Thoracic aorta (tissue), 2 donors: ENCODE measurements at places on chromosomes 7 and 10.

GRCh38 chr10:79390551-79391229, 43.4 kb downstream of the PPIF start:
- peak; percentile 1 for DNase-seq

- no peak for DNase-seq
Measured at GRCh38 chr7:149181450-149181790, 13.9 kb upstream of the ZNF282 start.

DNA sequence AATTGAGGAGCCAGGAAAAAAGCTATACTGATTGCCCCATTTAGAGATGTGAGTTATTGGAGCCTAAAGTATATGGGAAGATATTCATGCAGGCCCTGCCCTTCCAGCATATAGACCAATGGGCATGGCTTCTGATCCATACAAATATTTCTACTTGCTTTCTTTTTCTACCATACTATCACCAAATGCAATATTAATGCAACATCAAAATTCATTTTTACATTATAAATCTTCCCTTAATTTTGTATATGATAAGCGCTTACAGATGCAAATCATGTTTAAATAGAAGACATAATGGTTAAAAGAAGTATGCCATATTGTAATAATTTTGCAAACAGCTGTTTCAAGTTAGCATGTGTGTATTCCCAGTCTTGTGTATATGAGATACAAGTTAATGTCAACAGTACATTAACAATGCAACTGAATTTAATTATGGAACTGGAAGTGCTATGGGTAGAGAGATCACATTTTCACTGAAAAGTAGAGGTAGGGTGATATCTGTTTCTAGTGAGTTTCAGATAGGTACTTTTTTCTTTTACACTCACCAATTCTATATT, 24.6 kb upstream of the WNT16 start:
- DNase-seq: no peak

DNA sequence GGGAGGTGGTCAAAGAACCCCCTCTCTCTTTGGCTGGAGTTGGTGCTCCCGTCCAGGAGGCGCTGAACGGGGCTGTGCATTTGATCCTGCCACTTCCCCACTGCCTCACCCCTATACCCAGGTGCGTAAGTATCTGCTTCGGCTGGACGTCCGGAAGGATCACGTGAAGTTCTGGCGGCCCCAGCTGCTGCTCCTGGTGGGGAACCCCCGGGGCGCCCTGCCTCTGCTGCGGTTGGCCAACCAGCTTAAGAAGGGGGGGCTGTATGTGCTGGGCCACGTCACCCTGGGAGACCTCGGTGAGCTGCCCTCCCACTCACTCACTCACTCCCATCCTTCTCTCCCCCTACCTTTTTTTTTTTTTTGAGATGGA, 5.6 kb upstream of the TRIP6 start:
- no peak for DNase-seq

GRCh38 chr10:122115874-122116273, 126.9 kb downstream of the TACC2 start:
- no peak for DNase-seq

GRCh38 chr10:82256275-82256674, 381.3 kb downstream of the NRG3 start:
- no peak for DNase-seq

DNA sequence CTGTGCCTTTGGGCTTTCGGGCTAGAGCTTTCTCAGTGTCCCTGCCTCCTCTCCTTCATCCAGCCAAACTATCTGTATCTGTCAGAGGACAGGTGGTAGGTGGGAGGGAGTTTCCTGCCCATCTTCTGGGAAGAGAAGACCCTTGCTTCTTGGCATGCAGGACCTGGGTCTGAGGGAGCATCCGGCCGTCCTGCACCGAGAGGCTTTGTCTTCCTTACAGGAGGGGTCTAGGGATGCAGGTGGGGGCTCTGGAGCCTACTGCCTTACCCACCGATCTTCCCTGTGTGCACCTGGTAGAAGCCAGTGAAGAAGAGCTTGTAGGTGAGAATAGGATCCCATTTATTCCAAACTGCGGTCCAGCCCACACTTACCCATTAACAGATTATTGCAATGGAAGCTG, 5.8 kb upstream of the KLF6 start:
- DNase-seq: no peak

- DNase-seq: no peak
Measured at GRCh38 chr10:78571286-78571685, 497.5 kb upstream of the ZMIZ1 start.

- DNase-seq: no peak
Measured at GRCh38 chr7:102916426-102916825, 3.6 kb downstream of the LRRC17 start.

GRCh38 chr7:81846398-81846797, 76.6 kb upstream of the HGF start:
- DNase-seq: no peak

GRCh38 chr10:114042895-114043531, 653 bp upstream of the ADRB1 start:
- no peak for DNase-seq

GRCh38 chr7:1695800-1696454, 25.9 kb downstream of the ELFN1 start:
- no peak for DNase-seq

DNA sequence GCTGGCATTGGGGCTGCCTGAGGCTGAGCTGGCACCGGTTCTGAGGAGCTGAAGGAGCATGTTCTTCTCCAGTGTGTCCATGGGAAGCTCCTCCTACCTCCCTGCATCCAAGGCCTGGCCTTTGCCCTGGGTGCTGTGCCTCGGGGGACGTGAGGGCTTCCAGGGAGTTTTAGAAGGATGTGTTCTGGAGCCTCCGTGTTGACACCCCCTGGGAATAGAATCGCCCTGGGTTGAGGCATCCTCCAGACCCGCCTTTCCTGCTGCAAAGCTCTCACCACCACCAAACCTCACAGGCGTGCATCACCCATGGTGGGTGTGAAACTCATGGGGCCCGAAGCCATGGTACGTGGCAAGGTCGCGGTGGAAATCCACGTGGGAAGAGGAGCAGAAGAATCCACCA, 95.4 kb downstream of the DYNC2I1 start:
- DNase-seq: no peak

GRCh38 chr7:111937163-111937562, 269.0 kb downstream of the DOCK4 start:
- no peak for DNase-seq

- DNase-seq: no peak
Measured at GRCh38 chr10:1048349-1048731, 579 bp downstream of the IDI1 start.

DNA sequence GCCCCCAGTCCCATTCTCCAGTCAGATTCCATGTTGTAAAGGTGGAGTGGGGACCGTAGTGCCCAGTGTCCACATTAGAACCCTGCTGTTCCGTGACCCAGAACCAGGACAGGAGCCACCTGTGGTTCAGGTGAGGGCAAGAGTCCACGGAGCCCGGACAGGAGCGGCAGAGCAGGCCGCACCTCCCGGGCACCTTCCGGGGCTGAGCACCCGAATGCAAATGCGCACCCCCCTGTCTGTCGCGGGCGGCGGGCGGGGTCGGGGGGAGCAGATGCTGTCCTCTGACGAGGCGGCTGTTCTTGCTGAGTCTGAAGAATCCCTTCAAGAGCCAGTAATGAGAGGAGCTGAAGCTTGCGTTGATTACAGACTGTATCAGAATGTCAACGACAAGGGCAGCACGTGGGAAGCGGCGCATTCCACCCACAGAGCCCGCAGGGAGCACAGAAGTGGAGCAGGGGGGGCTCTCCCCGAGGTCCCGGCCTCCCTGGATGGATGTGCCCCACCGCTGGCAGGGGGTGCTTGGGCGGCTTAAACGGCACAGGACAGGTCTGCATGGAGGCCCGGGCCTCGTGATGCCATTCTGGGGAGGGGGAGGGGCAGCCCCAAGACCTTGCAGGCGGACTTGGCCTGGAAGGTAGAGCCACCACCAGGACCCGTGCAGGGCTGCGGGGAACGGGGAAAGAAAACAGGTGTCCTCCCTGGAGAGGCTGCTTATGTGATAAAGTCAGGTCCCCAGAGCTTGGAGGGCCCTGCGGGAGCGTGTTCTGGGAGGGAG, 407.5 kb upstream of the RNF32 start:
- DNase-seq: no peak

DNA sequence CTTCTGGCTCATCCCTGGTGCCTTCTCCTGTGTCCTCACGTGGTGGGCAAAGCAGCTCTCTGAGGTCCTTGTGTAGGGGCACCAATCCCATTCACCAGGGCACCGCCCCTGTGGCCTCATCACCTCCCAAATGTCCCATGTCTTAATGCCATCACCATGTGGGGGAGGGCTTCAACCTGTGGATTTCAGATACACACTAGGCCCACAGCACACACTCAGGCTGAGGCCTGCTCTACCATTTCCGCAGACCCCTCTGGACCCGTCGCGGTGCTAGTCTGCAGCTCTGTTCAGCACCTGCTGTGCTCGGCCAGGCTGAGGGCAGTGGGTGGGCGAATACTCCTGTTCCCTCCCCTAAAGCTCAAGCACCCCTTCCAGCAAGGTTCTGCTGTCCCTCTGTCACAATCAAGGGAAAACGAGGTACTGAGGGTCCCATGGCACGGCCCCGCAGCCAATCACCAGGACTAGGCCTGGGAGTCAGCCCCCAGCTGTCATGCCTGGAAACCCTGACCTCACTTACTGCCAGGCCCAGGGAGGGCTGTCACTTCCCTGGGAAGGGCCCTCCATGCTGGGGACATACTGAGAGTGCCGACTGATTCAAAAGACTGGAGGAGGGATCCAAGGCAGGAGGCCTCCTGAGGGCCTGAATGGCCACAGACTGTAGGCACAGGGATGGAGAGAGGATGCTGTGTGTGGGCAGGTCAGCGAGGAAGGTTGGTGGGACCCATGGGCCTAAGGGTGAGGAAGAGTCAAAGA, 123.8 kb upstream of the RET start:
- DNase-seq: no peak

DNA sequence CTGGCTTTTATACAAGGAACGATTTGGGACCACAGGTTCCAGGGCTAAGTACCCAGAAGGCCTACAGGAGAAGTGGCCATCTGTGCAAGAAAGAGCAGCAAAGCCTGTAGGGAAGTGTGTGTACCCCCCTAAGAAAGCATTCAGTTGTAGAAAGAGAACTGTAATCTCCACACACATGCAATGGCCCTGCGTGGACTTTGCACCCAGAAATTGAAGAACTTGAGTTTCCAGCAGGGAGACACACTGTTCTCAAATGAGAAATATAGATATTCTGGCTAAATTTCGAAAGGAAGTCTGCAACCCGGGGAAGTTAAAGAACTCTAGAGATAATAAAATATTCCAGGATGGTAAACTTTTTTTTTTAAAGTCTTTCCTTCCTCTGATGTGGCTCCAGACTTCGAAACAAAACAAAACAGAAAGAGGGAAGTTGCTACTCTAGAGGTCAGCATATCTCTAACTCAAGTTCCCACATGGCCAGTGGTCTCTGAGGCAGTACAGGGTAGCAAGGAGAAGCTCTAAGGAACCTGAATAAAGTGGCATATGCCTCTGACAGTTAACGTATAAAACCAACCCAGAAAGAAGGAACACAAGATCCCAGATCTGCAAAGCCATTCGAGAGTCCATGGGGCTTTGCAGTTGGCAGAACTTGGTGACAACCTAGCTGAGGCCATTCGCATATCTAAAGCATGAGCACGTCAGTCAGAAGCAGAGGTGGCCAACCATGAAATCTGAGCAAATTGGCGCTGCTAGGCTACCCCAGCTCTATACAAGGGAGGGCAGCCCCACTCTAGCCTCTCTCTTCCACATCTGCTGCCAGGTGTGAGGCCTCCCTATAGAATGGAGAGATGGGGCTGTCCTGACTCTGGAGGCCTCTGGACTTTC, 56.6 kb downstream of the ELMO1 start:
- DNase-seq: no peak

GRCh38 chr7:33623267-33623666, 282.1 kb upstream of the BMPER start:
- no peak for DNase-seq

GRCh38 chr7:39592586-39592985, 26.4 kb downstream of the YAE1 start:
- DNase-seq: no peak

DNA sequence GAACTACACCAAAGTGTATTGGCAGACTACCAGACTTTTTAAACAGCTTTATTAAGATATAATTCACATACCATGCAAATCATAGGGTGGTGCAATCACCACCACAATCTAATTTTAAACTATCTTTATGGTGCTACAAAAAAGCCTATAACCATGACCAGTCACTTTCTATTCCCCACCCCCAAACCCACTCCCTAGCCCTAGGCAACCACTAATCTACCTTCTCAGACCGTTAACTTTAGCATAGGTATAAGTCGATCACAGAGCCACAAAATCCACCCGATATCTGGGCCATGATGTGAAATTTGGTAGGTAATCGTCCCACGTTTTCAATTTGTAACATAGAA, 536 bp upstream of the POM121 start:
- DNase-seq: no peak

- DNase-seq: no peak
Measured at GRCh38 chr10:11521860-11522259, 89.6 kb downstream of the USP6NL start.

DNA sequence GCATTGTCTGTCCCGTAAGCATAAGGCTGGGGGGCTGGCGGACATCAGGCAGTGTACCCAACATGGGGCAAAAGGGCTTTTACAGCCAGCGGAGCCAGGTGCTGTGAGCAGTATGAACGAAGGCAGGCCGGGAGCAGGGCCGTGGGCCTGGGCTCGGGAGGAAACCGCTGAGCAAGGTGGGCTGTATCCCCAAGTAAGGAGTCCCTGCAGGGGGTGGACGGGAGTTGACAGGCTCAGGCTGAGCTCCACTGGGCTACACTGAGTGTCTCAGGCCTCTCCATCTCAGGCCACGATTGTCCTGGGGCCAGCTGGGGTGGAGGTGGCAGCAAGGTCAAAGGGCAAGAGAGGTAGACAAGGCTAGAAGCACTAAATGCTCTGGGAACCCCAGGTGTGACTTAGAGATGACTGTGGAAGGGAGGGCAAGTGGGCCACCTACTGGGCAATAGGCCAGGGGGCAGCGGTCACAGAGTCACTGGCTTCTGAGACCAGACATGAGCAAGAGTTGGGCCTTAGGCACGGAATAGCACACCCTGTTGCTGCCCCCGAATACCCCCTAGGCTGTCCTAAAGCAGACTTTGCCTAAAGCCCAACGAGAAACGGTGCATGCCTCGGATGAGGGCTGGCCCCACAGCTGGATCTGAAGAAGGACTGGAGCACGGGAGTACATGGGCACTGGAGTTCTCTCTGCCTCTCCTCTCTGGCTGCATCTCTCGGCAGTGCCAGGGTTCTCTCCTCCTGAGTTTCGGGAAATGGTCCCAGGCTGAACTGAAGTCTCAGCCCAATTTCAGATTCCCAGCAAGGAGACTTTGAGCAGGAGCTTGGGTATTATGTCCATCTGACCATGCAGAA, 10.8 kb upstream of the RAMP3 start:
- DNase-seq: no peak

GRCh38 chr10:103192089-103192450, 1.0 kb downstream of the NT5C2 start:
- no peak for DNase-seq

DNA sequence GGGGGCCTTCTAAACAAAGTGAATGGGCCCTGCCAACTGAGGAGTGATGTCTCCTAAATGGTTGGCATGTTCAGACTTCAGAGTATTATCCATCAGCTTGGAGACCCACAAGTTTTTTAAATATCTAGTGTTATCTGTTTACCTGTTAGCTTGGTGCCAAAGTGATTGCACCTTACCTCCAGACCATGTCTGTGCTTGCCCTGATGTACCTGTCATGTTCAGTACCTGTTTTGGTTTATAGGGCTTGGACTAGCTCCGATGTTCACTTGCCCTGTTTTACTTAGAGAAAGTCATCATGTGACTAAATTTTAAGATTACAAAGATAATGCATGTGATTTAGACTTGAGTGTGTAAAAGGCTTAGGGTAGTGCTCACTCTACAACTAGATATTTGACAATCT, 67.7 kb downstream of the CNNM2 start:
- no peak for DNase-seq
